ENCODE measurements at places on chromosomes 16 and 17.

- DNase-seq: no peak
Measured at GRCh38 chr17:14068542-14069250, 608 bp upstream of the COX10 start.

GRCh38 chr17:8041249-8041928 is 2.5 kb downstream of the ALOX15B start:
- DNase-seq: no peak

DNA sequence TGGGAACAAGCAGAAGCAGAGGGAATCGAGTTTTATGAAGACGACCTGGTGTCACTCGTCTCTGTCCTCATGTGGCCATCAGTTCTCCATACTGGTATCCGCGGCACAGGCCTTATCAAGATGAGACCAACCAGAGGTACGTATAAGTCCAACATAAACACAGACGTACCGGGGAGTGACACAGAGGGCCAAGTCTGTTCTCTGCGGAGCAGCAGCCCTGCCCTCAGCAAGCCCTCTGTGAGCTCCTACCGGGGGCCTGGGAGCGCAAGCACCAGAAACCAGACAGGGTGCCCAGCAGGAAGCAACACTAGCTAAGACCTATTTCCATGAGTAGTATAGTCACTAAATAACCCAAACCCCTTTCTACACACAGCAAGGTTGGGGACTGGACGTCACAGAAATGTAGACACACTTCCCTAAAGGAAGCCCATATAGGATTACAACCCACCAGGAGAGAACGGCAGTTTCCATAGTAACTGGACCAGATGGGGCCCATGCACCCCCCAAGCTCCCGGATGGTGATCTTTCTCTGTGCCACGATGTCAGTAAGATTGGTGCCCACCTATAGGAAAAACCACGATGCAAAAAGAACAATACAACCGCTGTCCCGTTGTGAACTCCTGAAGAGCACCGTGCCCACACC is 911 bp downstream of the ARL16 start:
- DNase-seq: no peak

DNA sequence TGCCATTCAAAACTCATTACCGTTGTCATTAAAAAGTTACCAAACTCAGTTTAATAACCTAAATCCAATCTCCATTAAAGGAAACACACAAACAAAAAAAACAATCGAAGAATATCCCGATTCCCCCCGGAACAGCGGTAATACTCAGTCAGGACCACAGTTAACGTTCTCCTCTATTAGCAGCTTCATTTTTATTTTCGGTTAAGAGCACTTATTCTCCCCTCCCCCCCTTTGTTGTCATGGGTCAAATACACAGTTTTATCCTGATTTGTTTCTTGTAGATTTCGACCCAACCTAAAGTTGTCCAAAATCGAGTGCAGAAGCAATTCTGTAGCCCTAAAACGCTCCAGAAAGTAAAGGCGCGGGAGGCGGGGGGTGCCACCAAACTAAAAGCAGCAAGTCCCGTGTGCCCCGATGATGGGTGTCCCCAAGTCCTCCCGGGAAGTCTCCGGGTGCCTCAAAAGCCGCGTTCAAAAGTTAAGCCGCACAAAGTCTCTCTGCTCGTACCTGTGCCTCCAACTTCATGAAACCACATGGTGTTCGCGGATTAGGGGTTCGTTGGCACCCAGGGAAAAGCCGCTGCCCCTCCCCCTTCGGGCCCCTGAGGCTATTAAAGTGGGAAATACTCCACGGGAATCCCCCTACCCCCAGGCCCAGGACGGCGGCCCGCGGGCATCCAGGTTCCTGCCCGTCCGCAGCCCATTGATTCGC is 996 bp downstream of the SUMO2 start:
- peak; percentile 43 for DNase-seq

DNA sequence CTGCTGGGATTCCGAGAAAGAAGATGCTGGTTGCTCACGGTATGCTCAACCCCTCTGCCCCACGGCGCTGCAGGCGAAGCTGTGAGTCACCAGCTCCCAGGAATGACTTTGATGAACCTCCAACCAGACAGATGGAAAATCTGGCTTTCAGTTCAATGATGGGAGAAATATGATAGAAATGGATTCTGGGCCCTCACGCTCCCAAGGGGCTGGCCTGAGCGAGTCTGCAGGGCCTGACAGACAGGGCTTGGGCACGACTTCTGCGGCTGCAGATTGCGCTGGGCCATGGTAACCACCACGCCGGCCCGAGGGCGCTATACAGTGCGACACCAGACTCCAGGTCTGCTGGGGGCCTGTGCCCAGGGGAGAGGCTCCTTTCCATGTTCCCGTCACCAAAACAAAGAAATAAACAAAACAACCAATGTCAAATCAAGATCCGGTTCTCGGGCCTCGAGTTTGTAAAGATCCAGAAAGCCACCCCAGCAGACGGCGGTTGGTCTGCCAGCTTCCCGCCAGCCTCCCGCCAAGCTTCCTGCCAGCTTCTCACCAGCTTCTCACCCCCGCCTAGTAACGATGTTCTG is 11.1 kb upstream of the ABR start:
- DNase-seq: no peak

DNA sequence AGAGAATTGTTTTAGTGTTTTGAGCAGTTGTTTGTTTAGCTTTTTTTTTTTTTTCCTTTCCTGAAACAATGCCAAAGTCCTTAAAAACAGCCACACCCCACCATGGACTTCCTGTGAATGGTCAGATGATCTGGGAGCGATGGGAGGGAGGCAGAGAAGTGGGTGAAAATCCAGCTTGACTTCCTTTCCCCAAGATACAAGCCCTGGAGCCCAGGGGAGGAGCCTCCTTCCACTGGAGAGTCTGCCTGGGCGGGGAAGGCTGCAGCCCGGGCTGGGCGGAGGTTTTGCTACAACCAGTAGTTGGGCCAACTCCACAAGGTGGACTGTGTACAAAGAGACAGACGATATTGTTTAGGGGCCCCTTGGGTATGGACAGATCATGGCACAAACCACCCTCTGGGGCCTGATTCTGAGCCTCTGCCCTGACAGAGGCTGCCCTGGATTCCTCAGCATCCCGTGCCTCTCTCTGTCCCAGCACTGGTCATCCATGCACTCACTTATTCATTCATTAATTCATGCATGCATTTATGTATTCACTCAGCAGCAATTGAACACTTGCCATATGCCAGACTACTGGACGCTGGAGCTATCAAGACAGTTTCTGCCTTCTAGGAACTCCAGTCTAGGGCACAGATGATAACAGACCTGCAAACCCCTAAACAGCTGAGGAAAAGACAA is 29.8 kb downstream of the WSB1 start:
- DNase-seq: no peak

GRCh38 chr16:51939378-51939871 is 607.5 kb downstream of the TOX3 start:
- DNase-seq: no peak

- DNase-seq: no peak
Measured at GRCh38 chr17:57375040-57375769, 118.9 kb downstream of the MSI2 start.

DNA sequence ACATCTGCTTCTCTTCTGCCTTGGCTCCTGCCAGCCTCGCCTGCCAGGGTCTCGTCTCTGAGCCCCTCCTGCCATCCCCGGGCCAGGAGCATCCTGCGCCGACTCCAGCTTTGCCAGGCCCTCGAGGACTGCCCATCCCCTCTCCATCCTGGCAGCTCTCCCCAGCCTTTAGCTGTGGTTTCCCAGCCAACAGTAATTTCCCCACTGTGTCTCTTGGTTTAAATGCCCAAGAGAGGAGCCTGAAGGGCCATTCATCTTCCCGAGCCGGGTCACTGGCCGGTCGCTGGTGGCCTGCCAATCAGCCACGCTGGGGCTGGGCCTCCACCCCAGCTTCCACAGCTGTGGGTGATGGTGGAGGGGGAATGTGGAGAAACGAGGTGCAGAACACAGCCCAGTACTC is 47.8 kb downstream of the MRC2 start:
- DNase-seq: no peak

DNA sequence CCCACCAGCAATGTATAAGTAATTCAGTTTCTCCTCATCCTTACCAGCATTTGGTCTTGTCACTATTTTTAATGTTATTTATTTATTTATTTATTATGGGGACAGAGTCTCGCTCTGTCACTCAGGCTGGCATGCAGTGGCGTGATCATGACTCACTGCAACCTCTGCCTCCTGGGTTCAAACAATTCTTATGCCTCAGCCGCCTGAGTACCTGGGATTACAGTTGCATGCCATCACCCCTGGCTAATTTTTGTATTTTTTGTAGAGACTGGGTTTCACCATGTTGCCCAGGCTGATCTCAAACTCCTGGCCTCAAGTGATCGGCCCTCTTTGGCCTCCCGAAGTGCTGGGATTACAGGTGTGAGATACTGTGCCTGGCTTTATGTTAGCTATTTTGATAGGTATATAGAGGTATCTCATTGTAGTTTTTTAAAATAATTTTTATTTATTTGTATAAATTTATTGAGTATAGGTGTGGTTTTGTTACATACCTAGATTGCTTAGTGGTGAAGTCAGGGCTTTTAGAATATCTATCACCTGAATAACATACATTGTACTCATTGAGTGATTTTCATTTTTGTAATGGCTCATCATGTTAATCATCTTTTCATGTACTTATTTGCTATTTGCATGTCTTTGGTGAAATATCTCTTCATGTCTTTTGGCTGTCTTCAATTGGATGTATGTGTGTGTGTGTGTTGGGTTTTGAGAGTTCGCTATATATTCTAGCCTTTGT is 53.3 kb downstream of the TANC2 start:
- DNase-seq: no peak

- DNase-seq: no peak
Measured at GRCh38 chr17:50087246-50087911, 7.8 kb upstream of the PDK2 start.

- no peak for DNase-seq
Measured at GRCh38 chr16:76335180-76335974, 58.2 kb downstream of the CNTNAP4 start.

- no peak for DNase-seq
Measured at GRCh38 chr17:64217249-64217691, 45.8 kb downstream of the TEX2 start.

GRCh38 chr17:67558740-67559380 is 158.9 kb upstream of the NOL11 start:
- DNase-seq: no peak

DNA sequence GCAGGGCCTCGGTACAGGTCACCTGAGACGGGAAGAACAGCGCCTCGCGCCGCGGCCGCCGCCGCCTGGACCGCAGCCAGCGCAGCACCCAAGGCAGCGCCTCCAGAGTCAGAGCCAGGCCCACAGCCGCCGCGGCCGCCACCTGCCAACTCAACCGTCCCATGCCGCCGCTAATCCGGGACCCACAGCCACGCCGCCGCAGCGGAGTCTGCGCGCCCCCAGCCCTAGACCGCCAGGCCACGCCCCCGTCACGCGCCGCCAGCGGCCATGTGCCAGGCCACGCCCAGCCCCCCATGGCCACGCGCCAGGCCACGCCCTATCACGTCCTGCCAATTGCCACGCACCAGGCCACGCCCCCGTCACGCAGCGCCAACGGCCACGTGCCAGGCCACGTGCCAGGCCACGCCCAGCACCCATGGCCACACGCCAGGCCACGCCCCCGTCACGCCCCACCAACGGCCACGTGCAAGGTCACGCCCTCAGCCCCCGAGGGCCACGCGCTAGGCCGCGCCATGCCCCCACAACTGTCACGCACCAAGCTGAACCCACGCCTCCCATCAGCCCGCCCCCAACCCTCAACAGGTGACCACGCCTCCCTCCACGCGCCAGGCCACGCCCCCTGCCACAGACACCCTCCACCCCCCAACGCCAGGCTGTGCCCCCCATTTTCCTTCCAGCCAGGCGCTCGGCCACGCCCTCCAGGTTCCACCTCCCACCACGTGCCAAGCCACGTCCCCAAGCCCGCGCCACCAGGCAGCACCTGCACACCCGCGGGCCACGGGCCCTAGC is at the start of gene PLD6:
Gene PLD6, minus strand, starts transcription at position 210 of the 789 bp plus-strand sequence. Its CDS starts 47 bp downstream, at position 163.
- peak; percentile 90 for DNase-seq

- no peak for DNase-seq
Measured at GRCh38 chr16:89292443-89293078, 75.1 kb downstream of the ZNF778 start.

DNA sequence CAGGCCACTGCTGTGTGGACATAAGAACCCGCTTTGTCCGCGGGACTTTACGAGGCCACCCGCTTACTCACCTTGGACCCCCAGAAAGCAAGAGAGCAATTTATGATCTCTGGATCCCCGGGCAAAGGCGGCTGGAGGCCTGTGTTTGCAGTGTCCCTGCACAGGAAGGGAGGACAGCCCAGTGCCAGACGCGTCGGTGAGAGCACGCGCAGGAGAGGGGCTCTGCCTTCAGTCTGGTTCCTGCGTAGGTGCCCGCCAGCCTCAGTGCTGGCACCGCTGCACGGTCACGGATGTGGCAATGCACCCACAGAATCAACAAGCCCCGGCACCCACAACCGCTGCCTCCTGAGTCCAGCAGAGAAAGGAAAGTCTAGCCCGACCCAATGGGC is 248.4 kb downstream of the C16orf95 start:
- no peak for DNase-seq

DNA sequence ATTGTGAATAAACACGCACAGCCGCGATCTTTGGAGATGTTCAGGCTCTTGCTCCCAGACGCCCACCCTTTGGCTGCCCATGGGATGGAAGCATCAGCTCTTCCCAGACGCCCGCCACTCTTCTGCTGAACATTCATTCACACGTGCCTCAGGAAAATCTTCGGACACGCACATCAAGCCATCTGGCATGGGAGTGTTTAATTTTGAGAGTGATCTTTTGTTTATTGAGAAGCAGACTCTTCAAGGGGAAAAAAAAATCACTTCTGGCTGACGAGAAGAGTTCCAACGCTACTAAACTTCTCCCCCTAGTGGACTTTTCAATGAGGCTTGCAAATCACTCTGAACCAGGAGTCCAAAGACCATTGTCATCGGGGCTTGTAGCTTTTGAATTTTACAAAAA is 62.0 kb upstream of the NUDT7 start:
- no peak for DNase-seq

- no peak for DNase-seq
Measured at GRCh38 chr17:7944326-7944725, 12.3 kb downstream of the CNTROB start.

- DNase-seq: no peak
Measured at GRCh38 chr16:89981414-89981813, 32.9 kb downstream of the DEF8 start.

DNA sequence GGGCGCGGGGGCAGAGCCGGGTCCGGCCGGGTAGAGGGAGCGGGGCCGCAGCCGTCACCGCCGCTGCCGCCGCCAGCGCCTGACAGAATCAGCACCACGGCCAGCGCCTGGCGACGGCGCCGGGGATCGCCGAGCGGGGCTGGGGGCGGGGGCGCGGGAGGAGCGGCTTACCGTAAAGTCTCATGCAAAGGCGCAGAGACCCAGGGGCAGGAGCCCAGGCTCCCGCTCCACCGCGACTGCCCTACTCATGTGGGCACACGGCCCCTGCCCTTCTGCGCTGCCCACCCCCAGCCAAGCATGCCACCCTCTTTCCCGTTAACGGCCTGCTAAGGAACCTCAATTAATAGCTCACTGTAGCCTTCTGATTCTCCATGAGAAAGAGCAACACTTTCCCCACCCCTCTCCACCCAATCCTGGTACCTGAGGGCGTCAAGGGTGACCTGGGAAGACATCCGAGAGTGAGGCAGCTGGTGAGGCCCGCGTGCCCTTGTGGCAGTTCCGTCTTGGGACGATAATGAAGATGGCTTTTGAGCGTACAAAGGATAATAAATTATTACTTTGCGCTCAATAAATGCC is at the start of gene SEZ6:
Gene SEZ6, minus strand, starts transcription at position 98 of the 576 bp plus-strand sequence. CDS start 164 bp downstream, outside the sequence.
- peak; percentile 36 for DNase-seq
